Fibroblast of skin of right quadriceps (primary cell): ENCODE measurements at places on chromosomes 2 and 18.

DNA sequence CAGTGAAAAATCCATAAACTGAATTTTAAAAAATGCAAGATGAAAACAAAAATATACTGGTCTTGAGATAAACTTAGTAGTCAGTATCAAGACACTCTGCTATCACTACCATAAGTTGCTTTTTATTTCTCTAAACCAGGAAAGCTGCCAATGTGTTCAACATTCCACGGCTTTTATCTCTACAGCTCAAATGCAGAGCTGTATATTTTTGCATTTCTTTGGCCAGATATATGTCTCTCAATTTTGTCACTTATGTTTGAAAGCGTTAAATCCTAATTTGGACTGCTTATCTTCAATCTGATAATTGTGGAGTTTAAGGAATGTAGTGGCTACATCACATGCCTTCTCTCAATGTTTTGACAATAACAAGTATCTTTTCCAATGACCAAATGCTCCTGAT, 609.5 kb downstream of the EPHA4 start:
- peak; percentile 4 for DNase-seq

- DNase-seq, result no peak
Measured at GRCh38 chr2:95106081-95106480, 15.5 kb downstream of the MRPS5 start.

GRCh38 chr2:149290662-149291061, 39.7 kb upstream of the LYPD6 start:
- DNase-seq, result no peak

DNA sequence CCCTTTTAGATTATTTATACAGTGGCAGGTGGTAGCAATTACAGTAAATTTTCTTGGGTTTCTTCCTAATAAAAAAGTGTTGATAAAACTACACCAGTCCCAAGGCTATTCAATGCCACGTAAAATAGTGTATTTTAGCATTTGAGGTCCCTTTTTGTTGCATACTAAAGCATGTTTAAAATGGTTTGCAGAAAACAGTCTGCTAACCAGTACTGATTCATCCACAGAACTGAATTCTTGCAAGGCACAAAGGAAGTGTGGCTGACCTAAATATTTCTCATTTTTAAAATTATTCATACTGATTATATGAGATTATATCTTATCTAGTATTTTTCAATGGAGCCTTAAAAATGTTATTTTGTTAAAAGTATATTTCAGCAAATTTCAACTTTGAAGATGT, 98.1 kb downstream of the SMAD2 start:
- no peak for DNase-seq

DNA sequence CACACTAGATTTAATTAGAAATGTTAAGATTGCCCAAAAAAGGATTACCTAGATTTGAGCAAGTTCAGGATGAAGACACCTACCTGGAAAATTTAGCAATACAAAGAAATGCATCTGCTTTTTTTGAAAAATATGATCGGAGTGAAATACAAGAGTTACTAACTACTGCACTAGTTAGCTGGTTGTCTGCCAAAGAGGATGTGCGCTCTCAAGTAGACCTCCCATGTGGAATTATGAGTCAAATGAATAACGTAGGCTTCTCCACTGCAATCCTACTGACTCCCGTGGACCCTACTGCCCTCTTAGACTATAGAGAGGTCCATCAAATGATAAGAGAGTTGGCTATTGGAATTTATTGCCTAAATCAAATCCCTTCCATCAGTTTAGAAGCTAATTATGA, 2.0 kb downstream of the ANKAR start:
- DNase-seq, result peak; percentile 46

DNA sequence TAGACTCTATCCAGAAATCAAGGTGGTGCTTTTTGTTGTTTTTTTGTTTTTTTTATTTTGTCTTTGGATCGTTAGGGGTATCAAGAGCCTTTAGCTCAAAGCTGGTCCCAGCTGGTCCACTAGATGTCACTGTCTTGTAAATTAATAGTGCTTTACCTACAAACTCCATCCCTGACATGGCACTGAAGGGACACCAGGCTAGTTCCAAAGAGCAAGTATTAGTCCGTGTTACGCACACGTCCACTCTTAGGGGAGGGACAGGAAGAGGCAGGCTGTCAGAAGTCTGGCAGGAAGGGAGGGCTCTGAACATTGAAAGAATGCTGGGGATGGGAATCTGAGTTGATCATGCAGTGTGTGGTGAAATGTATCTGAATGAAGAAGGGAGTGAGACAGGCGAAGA, 85.9 kb upstream of the CCBE1 start:
- DNase-seq, result peak; percentile 76
